ENCODE measurements at places on chromosomes 6 and 20.

DNA sequence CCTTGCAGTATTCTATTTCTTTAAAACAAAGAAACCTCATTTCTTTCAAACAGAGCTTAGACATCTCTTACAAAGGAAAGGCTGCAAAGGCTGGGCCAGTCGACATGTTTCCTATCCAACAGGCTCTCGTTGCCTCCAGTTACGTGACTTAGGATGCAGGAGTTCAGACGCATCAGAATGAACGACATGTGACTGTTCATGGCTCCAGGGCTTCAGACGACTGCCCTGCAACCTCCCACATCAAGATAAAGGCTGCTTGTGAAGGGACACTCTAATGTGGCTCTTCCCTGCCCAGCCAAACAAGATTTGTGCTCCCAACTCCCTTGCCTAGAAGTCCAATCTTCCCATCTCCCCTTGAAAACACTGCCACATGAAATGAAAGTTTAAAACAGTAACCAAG, 14.3 kb upstream of the NEDD9 start:
- no peak for DNase-seq

GRCh38 chr6:133699741-133700385, 189.1 kb upstream of the TCF21 start:
- no peak for DNase-seq

DNA sequence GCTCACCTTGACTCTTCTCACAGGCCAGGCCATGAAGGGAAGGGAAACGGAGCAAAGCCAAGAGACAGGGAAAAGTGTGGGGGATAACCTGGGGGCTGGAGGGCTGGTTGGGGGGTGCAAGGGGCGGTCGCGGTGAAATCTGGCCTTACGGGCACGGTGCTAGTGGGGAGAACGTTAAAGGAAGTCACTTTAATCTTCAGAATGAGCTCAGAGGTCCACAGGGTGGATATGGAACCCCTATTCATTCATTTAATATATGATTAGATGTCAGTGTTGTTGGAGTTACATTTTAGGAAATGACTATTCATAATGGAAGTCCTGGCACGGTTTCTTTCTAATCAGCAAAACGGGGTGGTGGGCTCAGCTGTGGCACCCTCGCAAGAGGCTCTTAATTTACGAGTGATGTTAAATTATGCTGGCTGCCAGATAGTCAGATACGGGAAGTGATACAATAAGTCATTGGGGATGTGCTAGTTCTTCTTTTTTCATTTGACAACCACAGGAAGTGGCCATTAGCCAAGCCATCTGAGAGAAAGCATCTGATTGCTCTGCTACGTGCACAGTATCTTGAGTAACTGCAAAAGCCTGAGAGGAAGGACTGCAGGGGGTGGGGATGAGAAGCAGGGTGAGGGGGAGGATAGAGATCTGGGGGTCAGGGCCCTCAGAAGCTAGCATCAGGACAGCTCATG, 253.0 kb downstream of the QKI start:
- peak; percentile 17 for DNase-seq

DNA sequence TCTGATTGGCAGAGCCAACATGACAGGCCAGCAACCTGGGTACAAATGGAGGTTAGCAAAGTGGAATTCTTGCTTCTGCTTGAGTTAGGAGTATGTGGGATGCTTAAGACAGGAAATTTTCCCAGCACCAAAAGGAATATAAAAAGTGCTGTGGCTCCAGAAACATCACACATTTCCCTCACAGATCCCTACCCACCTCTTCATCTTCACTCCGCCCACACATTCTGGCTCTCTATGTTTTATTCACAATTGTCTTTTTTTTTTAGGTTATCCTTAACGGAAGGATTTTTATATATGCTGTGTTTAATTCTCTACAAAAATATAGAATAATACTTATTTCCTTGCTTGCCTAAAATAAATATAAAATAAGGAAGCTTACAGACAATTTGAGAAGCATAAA, 563.3 kb upstream of the HS3ST5 start:
- DNase-seq = no peak

- no peak for DNase-seq
Observed at GRCh38 chr6:49151033-49151432, 312.0 kb downstream of the MMUT start.

- DNase-seq = no peak
Observed at GRCh38 chr6:53723331-53723730, 57.8 kb upstream of the KLHL31 start.

DNA sequence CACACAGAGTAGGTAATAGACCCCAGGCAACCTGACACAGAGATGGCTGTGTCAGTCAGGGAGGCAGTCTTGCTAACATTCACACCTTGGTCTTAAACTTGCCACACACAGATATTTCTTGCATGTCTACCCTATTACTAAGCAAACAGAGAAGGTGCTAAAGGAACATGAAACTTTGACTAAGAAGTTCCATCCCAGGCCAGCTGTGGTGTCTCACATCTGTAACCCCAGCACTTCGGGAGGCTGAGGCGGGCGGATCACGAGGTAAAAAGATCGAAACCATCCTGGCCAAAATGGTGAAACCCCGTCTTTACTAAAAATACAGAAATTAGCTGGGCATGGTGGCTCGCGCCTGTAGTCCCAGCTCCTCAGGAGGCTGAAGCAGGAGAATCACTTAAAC, 222.4 kb upstream of the JARID2 start:
- no peak for DNase-seq

DNA sequence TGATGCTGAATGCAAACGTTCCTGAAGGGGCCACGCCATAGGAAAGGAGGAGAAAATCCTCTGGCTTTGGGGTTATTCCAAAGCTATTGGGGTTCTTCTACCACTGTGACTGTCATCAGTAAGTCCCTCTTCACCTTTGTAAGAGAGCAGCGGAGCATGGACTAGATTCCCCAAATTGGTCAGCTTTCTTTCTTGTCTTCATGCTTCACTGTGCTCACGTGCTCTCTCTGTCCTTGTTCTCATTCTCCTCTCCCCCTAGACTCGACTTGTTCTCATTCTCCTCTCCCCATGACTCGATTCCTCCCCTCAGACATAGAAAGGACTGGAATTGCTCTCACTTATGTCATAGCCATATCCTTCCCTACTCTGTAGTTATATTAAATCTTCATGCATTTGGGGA, 54.8 kb upstream of the ADGRG6 start:
- DNase-seq = no peak

- DNase-seq = no peak
Observed at GRCh38 chr20:34557936-34558319, 590 bp upstream of the MAP1LC3A start.

- no peak for DNase-seq
Observed at GRCh38 chr6:79710127-79710526, 79.0 kb downstream of the SH3BGRL2 start.

- peak; percentile 29 for DNase-seq
Observed at GRCh38 chr6:38350942-38351341, 288.8 kb downstream of the BTBD9 start.

GRCh38 chr20:17914957-17915356, 53.6 kb downstream of the SNX5 start:
- no peak for DNase-seq

GRCh38 chr20:25009218-25010145, 16.9 kb upstream of the APMAP start:
- no peak for DNase-seq

All from fibroblast of pulmonary artery (primary cell).